ENCODE measurements at places on chromosomes 7 and 10.

- H3K27ac ChIP-seq: peak within 1 kb of the TSS; percentile 39
- H3K27me3 ChIP-seq: no peaks in the 10 kb centered on the region
- DNase-seq: peak; percentile 77
- H3K4me3 ChIP-seq: peak within 1 kb of the TSS; percentile 78
- peaks cover 13% of the 10 kb centered on the region for H3K4me1 ChIP-seq
- H3K36me3 ChIP-seq: peaks cover 6% of the 10 kb centered on the region
These were observed at the start of gene FUOM for GRCh38 chr10:133357285-133358161. Gene FUOM, minus strand, starts transcription at chr10:133358019. Its CDS starts 12 bp downstream, at chr10:133358007.

DNA sequence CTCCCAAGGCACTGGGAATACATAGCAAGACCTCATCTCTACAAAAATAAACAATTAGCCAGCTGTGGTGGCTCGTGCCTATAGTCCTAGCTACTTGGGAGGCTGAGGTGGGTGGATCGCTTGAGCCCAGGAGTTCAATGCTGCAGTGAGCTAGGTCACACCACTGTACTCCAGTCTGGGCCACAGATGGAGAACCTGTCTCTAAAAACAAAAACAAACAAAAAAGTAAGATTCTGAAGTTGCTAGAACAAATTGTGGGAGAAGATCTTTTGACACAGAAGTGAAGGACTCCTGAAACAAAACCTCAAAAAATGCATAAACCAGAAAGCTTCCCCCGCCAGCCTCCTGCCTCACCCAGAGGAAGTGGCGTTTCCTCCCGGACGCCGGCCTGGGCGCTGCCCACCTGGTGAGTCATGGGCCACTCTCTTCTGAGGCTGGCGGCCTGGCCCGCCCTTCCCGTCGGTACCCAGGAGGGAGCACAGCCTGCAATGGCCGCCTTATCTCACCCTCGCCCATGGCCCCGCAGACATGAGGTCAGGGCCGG is 25.4 kb upstream of the ELN start:
- H3K4me1 ChIP-seq: peaks cover 3% of the 10 kb centered on the region
- H3K27me3 ChIP-seq: no peaks in the 10 kb centered on the region
- peak; percentile 46 for DNase-seq
- H3K36me3 ChIP-seq: no peaks in the 10 kb centered on the region

DNA sequence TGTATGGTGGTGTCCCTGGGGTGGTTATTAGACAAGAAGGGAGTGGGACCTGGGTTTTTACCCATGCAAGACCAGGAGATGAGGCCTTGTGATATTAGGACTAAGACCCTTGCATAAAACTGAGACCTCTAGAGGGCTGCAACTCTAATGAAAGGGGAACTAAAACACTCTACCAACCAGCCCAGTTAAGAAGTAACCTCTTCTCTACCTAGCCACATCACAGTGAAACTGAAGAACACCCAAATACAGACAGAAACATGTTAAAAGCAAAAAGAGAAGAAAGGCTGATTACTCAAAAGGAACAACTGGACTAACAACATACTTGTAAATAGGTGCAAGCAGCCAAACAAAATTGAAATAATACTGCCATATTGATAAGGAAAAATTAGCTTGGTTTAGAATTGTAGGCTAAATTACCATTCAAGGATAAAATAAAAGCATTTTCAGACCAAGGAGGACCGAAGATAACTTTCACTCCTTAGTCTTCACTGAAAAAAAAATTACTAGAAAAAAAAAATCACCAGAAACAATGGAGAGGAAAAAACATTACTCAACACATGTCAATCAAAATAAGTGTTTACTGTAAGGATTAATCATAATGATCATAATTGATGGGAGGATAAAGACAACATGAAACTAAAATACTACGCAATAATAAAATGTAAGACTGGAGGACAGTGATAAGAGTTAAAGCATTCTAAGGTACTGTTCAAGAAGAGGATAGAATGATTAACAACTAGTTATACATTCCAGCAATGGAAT is 27.6 kb downstream of the ERLIN1 start:
- H3K27me3 ChIP-seq: no peaks in the 10 kb centered on the region
- DNase-seq: no peak
- peaks cover 71% of the 10 kb centered on the region for H3K36me3 ChIP-seq
- H3K27ac ChIP-seq: no peak overlapping the region

DNA sequence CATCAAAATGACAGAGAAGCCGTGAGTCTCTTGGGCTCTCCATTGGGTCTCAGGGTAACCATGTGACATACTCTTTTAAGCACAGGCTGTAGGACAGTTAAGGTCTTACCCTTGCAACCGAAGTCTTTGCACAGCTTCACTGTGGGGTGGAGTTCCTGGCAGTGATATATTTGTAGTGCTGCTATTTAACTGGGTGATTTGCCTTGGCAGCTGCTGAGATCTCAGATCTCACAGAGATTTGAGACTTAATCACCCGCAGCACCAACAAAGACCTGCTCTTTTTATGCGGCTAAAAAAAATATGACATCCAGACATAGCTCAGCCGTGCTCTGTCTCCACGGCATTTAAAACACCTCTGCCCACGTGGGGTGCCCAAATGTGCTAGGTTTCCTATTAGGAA is 63.4 kb upstream of the NPTX2 start:
- DNase-seq: no peak
- H3K4me1 ChIP-seq: no peaks in the 10 kb centered on the region
- H3K36me3 ChIP-seq: no peaks in the 10 kb centered on the region
- no peak overlapping the region for H3K4me3 ChIP-seq

DNA sequence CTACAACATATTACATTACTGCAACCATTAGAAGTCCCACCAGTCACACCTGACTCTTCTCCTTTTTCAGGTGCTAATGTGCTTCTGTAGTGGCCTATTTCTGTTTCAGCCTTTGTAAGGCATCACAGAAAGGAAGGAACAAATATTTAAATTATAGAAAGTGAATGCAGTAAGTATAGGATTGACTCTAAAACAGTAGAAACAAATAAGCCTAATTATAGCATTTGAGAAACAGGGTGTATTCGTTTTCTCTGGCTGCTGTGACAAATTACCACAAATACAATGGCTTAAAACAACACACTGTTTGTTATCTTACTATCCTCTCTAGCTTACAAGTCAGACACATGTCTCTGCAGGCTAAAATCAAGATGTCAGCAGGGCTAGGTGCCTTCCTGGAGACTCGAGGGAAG is 69.4 kb downstream of the CCSER2 start:
- peaks cover 24% of the 10 kb centered on the region for H3K4me1 ChIP-seq
- DNase-seq: no peak
- no peaks in the 10 kb centered on the region for H3K27me3 ChIP-seq
- no peak overlapping the region for H3K4me3 ChIP-seq
- H3K36me3 ChIP-seq: peaks cover 43% of the 10 kb centered on the region

DNA sequence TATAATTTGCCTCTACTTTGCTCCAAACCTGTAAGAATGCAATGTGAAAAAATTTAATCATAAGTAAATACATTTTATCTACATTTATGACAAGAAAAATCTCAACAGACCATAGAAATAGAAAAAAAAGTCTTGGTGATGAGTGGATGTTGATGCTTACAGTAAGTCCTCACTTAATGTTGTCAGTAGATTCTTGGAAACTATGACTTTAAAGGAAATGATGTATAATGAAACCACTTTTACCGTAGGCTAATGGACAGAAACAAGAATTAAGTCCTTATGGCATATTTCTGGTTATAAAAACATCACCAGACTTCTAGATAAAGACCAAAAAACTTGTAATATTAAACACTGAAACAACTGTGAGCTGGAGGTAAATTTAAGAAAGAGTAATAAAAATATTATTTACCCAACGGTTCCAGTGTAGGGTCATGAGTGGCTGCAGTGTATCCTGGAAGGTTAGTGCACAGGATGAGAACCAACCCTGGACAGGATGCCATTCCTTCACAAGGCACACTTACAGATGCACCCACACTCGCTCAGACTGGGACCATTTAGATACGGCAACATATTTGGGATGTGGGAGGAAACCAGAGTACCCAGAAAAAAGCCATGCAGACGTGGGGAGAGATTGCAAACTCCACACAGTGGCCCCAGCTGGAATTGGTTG is 76.3 kb downstream of the GLCCI1 start:
- DNase-seq: no peak
- H3K36me3 ChIP-seq: peaks cover 16% of the 10 kb centered on the region
- peaks cover 63% of the 10 kb centered on the region for H3K4me1 ChIP-seq
- no peaks in the 10 kb centered on the region for H3K27me3 ChIP-seq
- H3K4me3 ChIP-seq: peak overlapping the region; percentile 25
- peak overlapping the region; percentile 48 for H3K27ac ChIP-seq

Data from activated naive CD8-positive, alpha-beta T cell treated with anti-CD3 and anti-CD28 coated beads, Interleukin-2, amount 50 U/mL, for 24 hours (primary cell).